ENCODE measurements at places on chromosomes 6 and 20.
A peak's percentile ranks its signal among the peaks of the same experiment; 100 is the strongest.

- no peak for DNase-seq
Measured at GRCh38 chr20:45783656-45784294, 7.9 kb downstream of the WFDC3 start.

GRCh38 chr20:32685541-32686529, 12.1 kb upstream of the C20orf203 start:
- DNase-seq: peak; percentile 12

DNA sequence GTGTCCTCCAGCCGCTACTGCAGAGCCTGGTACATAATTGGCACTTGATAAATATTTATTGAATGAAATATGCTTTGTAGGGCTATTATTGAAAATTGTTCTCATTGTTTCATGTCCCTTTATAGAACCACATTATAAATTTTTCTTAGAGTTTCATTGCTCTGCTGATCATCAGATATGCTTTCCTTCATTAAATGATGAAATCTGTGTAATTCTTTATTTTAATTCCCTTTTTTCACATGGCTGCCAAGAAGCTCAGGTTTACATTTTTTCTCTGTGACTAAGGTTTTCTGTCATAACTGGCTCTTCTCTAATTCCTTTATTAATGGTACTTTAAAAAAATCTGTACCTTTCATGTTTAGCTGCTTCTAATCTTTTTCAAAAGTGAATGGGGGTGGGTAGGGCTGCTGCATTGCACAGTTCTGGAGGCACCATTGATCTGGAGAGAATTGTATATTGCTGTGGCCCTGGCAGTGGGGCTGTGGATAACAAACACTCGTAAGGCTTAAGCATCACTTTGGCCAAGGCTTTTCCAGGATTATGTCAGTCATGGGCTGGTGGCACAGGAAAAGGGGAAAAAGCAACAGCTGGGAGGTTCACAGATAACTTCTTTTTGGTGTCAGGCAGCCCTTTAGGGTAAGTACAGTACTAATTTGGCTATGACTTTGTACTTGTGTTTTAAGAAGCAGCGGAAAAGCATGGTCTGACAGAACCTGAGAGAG, 43.8 kb downstream of the ARFGEF2 start:
- no peak for DNase-seq

DNA sequence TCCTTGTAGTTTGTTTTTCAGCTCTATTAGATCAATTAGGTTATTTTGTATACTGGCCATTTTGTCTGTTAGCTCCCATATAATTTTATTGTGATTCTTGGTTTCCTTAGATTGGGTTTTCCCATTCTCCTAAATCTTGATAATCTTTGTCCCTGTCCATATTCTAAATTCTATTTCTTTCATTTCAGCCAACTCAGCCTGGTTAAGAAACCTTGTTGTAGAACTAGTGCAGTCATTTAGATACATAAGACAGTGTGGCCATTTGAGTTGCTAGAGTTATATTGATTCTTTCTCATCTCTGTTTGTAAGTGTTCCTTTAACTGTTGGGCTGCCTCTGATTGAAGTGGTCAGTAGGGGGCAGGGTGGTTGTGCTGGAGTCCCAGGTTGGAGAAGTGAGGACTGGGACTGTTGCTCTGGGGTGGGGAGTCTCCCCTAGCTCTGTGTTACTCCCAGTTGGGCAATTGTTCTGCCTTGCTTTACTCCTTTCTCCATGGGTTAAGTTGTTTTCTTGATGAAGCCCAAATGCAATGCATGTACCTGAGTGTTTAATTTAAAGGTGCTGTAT, 98.8 kb upstream of the NRN1 start:
- DNase-seq: no peak

- DNase-seq: no peak
Measured at GRCh38 chr20:12788632-12789299, 220.0 kb upstream of the SPTLC3 start.

DNA sequence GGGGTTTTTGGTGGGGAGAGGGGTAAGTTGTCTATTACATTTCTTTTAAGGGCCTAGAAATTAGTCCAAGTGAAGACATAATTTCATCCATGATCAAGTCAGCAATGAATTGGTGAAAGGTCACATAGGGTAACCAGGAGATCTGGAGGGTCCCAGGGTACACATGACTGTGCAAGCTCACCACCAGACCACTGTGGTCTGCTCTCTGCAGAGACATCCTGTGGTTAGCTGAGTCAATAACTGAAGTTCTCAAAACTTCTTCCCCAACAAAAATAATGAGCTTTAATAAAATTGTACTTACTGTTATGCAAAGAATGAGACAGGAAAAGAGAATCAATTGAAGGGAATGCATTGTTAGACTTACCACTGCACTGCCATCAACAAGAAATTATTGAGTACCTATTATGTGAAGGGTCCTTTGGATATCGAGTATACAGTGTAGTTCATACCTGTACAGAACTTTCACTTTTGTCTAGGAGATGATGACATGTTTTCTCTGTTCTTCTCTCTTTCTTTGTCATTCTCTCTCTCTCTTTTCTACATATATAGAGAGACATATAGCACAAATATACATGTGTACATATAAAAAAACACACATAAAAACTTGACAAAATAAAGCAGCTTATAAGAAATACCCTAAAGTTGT, 209.8 kb downstream of the GJA1 start:
- peak; percentile 63 for DNase-seq
